ENCODE measurements at places on chromosomes 5 and 9. TPM values are rescaled to one million over a fixed set of nuclear protein-coding genes. Genes with fewer than 3 reads are reported as not detected.

The EIF4E1B gene
- total RNA-seq, result 1.2 TPM

The ANKDD1B gene
- total RNA-seq, result 1.7 TPM

The PDE6A gene
- 0.10 TPM for total RNA-seq

The IFNK gene
- not detected for total RNA-seq

The PCDHB12 gene
- 10.7 TPM for total RNA-seq

The SLCO4C1 gene
- 0.39 TPM for total RNA-seq
